Skin of body (tissue), 3 donors: ENCODE measurements at places on chromosomes 4 and X. TPM values are rescaled to one million over a fixed set of nuclear protein-coding genes. Genes with fewer than 3 reads are reported as not detected.

DNA sequence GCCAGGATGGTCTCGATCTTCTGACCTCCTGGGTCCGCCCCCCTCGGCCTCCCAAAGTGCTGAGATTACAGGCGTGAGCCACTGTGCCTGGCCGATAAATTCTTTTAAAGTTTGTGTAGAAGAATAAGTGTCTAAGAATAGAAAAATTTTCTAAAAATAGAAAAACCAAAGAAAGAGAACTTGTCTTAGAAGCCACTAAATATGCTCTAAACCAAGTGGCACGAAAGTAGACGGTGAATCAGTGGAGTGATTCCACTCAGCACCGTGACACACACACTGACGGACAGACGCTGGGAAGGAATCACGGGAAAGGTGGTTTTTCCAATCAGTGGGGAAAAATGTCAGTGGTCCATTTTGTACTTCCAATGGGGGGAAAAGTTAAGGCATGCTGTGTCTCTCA is 72.7 kb upstream of the PSAPL1 start:
- DNase-seq: no peak

DNA sequence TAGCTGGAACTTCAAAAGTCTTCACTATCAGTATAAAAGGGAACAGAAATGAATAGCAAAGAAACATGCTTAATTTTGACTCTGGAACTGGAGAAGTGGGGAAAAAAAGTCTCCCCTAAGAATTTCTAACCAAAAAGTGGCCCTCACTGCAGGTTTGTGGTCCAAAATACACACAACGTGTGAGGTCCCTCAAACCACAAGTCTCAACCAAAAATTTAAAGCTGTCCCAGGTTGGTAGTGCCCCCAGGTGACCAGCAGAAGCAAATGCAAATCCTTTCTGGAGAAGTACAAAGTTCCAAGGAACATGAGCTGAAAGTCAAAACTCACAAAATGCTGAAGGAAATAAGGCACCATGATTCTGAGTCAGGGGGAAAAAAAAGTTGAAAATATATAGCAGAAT is 23.6 kb upstream of the VAMP7 start:
- DNase-seq: no peak

The NAP1L3 gene
- 8.5 TPM for total RNA-seq

The FGB gene
- total RNA-seq: not detected

DNA sequence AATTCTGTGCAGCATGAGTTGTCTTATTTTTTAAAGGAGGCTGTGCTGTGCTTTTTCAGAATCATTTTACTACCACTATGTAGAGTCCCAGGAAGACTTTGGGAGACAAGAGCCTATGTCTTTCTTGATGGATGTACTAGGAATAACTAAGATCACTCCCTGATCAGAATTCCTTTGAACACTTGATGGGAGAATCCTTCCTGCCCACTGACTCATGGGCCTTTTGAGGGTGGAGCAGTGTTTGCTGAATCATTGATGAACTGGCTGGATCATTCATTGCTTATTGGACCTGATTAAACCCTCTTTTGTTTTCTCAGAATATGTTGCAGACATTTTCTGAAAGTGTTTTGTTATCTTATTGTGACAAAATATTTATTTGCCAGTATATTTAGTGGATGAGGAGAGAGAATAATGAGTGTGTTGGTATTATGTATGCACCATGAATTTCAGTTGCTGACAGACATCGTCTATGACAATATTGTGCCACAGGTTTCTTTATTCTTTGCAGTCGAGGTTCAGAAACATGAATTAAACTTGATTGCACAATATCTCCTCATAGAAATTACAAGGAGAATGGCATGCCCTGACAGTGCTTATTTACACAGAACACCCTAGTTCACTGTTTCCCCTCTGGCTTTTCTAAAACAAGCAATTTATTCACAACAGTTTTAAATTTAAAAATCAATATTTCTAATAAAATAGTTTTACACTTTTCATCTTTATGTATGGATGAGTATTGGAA is 36.3 kb downstream of the POU4F2 start:
- DNase-seq: no peak

- no peak for DNase-seq
Measured at GRCh38 chrX:136061286-136061685, 76.1 kb downstream of the SLC9A6 start.

DNA sequence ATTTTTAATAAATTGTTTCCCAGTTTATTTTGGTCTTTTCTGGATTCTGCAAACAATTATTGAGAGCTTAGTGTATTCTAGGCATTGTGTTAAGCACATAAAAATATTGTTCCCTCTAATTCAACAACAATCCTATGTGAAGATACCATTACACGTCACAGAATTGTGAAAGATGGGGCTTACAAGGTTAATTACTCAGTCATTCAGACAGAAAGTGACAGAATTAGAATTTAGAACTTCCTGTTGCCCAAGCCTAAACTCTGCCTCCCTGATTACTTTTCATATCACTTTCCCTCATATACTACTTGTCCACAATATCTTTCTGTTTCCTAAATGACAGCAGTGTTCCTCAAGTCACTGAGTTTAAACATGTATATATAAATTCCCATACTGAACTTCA is 186.7 kb upstream of the VEGFC start:
- no peak for DNase-seq

DNA sequence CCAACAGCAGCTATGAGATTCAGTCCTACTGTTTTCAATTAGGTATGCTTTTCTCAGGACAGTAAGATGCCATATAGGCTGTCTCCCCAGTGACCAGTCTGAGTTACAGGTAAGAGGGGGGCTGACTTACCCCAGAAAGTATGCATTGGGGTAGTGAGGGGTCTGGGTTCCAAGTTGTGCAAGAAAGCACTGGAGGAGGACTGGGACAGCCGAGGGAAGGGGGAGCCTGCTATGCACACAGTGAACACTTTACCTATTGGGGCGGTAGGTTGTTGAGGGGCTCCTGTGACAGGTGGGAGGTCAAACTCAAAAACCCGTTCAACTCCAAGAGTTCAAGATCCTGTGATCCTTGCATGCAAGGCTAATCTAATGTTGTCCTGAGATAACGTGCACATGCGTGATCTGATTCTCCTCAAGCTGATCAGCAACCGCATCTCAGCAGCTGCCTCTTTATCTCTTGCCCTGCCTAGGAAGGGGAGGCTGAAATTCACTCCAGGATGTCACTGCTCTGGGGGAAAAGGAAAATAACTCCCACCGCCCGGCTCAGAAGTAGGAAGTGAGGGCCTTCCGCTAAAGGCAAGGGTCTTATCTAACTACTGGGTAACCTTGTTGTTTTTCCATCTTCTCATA is 108.8 kb upstream of the KIT start:
- DNase-seq: no peak

The PCDH7 gene
- total RNA-seq: 42.6 TPM

- DNase-seq: no peak
Measured at GRCh38 chr4:61493470-61493869, 293.3 kb downstream of the ADGRL3 start.
